ENCODE measurements at places on chromosomes 3 and 15.

DNA sequence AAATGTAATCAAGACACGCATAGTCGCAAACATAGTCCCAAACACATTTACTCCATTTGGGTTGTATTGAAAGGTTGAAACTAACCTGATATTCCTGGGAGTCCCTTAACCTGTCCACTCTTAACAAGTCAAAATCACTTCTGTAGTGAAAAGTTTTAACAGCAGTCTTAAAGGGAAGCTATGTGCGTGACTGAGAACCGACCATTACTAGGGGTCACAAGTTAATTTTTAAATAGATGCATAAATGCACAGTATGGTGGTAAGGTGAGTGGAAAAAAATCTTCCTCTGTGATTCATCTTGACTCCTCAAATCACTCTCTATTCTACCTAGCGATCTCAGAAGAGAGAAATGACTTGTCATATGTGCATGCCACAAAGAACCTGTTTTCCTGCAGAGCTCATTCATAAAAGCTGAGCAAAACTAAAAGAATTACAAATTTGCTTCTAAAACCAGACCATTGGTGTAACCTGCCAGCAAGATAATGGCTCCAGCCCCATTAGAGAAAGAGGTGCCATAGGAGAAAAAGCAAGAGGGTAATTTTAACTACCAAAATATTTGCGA is 4.8 kb downstream of the GPR15 start:
- no peak for DNase-seq

DNA sequence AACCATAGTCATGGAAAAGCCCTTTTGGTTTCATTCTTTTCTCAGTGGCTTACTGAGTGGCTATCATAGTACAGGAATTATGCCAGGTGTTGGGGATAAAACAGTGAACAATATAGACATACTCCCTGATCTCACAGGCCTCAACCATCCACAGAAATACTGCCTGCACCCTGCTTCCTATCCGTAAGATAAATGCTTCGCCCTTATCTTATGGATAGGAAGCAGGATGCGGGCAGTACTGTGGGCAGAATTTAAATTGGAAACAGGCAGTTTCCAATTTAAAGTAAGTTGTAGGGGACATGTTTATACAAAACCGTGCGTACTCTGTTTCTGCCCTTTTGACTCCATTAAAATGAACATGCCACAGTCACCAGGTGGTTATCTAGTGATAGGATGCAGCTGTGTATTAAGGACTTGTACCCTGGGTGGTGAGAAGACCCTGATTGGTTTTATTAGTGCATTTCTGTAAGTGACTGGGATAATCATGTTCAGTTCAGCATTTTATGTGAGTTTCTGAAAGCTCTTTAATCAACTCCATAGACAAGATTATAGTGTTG is 141.8 kb upstream of the BHLHE40 start:
- no peak for DNase-seq

- DNase-seq = no peak
These were observed 11.1 kb downstream of the RYK start for GRCh38 chr3:134239538-134239937.

DNA sequence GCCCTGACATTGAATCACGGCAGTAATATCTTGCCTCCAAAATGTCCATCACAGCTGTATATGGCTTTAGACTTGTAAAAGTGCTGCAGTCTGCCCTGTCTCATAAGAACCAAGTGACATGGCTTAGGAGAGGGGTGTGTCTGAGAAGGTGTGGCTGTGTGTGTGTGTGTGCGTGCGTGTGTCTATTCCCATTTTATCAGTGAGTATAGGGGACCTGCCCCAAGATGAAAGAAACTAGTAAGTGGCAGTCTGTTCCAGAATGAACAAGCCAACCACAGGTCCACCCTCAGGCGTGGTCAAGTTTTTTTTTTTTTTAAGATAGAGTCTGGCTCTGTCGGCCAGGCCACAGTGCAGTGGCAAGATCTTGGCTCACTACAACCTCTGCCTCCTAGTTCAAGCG is 5.6 kb upstream of the RHOV start:
- DNase-seq = no peak

- no peak for DNase-seq
These were observed 455 bp upstream of the ABHD17C start for GRCh38 chr15:80694611-80695098.

DNA sequence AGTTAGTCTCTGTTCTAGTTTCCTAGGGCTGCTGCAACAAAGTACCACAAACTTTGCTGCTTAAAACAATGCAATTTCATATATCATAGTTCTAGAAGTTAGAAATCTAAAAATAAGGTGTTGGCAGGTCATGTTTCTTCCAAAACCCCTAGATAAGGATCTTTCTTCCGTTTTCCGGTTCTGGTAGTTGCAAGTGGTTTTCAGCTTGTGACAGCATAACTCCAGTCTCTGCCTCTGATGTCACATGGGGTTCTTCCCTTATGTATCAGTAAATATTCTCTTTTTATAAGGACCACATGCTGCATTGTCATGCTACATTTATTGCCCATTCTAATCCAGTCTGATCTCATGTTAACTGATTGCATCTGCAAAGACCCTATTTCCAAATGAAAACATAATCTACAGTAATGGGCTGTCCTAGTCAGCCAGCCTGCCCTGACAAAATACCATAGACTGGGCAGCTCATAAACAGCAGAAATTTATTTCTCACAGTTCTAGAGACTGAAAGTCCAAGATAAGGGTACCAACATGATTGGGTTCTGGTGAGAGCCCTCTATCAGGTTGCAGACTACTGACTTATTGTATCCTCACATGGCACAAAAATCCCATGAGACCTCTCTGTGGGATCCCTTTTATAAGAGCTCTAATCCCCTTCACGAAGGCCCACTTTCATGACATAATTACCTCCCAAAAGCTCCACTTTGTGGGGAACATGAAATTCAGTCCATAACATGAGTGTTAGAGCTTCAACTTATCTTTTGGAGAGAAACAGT is 642.0 kb upstream of the NAALADL2 start:
- DNase-seq = no peak

GRCh38 chr3:154178172-154178571 is 57.0 kb downstream of the ARHGEF26 start:
- no peak for DNase-seq

DNA sequence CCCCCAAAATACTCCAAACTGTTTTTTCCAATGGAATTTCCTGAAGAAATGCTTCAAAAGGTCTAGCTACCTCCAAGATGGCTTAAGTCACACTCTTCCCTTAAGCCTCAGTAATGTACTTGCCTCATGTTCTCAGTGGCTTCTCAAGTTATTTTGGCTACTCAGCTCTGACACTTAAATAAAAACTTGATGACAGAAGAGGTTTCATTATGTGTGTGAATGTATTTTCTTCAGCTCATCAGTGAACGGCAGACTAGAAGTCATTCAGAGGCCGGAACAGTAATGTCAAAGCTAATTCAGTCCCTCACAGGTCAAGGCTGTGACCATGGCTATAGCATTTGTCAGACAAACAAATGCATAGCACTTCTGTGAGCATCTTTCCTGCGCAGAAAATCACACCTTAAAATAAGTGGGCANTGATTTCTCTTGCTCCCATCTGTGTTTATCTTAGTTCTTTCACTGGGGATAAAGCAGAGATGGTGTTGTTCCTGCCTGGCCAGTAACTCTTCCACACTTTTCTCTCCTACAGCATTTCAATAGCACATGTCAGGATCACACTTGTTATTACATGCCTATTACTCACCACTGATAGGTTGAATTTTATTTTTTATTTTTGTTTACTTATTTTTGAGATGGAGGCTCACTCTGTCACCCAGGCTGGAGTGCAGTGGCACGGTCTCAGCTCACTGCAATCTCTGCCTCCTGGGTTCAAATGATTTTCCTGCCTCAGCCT is 68.5 kb upstream of the PLCL2 start:
- no peak for DNase-seq

DNA sequence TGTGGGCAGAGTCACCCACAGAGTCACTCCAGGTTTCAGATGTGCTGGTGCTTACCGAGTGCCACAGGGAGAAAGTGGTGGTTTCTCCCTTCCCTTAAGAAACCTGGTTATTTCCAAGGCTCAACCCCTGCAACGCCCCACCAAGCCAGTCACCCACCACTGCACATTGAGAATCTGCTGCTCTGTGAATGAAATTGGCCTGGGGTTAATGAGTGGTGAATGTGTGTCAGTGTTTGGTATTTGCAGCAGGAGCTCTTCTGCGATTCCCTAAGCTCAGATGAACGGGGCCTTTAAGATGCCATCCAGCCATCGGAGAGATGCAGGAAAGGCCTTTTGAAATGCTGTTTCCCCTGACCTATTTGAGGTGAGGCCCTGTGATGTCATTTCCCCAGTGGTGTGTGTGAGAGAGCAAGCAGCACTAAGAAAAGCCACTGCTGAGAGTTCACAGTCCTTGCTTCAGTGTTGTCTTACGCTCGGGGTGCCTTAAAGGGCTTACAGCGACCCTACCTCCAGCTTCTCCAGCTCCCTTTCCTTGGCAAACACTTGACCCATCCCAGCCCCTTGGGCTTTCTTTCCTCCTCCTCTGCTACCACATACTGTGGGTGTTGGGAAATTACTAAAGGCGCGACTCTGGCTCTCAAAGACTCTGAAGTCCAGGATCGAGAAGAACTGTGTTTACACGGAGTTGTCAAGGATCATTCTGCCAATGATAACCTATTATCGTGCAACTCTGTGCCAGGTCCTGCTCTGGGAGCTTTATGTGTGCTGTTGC is 68.9 kb downstream of the SMAD3 start:
- no peak for DNase-seq

DNA sequence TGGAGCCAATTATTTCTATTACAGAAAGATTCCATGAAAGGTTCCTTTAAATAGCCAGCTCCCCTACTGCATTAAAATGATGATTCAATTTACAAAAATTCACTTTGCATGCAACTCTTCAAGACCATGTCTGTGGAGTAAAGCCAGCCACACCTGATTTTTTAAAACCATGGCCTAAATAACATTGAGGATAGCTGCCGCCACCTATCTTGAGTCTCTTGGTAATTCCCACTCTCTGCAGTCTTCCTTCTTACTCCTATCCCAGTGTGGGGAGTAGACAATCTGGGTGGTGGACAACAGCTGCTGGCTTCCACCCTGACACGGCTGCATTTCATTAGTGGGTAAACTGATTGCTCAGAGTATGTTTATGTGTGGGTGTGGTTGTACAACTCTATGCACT is 10.7 kb downstream of the LRTM1 start:
- no peak for DNase-seq

GRCh38 chr3:12629560-12629959 is 34.4 kb downstream of the RAF1 start:
- DNase-seq = no peak

DNA sequence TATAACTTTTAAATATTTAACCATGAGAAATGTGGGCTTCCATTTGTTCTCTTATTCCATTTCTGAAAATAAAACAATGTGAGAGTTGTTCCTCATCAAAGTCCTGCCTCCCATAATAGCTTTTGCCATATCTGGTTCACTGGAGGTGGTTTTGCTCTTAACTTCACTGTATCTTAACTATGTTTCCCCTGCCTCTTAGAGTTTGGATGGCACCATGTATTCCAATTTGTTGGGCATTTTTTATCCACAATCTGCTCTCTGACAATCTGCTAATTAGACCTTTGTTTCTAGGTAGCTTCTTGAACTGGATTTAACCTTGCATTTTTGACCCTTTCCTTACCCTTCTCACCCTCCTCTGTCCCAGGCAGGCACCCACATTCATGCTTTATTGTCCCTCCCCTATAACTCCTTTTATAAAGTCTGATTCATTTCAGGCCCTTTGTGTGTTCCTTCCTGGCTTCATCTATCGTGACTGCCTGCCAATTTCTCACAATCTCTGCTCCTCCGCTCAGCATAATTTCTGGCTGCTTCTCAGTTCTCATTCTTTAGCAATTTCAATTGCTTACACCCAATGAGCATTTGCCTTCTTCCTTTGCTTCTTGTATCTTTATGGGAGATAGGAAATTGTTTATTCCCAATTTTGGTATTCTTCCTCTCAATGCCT is 144.2 kb upstream of the ARHGEF26 start:
- peak; percentile 22 for DNase-seq

DNA sequence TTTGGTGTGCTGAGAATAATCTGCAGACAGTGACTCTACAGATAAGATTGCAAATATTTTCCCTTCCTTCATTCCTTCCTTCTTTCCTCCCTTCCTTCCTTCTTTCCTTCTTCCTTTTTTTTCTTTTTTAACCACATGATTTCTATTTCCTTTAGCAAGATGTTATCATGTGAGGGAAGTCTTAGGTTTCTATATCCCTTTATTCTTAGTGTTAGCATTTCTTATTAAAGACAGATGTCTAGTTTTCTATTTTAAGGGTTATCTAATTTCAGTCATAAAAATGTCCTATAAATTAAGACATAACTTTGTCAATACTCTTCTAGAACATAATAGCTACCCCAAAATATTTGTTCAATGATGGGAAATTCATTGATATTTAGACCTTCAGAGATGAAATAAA is 470.9 kb downstream of the LPP start:
- no peak for DNase-seq

DNA sequence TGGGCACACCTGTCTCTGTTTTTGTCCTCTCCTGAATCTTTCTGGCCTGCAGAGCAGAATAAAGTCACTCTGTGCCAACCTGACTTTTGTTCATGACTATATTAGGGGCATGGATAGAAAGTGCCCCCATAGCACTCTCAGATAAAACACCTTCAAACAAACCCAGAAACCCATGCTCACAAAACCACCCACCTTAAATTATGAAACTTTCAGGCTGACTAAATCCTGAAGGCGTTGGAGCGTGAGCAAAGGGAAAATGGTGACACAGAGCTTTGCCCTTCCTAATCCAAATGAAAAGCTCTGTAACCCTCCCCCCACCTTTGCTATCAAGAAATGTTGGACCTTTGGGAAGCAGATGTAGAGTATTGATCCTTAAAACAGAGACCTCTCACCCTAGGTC is 138.9 kb downstream of the IGF1R start:
- no peak for DNase-seq

DNA sequence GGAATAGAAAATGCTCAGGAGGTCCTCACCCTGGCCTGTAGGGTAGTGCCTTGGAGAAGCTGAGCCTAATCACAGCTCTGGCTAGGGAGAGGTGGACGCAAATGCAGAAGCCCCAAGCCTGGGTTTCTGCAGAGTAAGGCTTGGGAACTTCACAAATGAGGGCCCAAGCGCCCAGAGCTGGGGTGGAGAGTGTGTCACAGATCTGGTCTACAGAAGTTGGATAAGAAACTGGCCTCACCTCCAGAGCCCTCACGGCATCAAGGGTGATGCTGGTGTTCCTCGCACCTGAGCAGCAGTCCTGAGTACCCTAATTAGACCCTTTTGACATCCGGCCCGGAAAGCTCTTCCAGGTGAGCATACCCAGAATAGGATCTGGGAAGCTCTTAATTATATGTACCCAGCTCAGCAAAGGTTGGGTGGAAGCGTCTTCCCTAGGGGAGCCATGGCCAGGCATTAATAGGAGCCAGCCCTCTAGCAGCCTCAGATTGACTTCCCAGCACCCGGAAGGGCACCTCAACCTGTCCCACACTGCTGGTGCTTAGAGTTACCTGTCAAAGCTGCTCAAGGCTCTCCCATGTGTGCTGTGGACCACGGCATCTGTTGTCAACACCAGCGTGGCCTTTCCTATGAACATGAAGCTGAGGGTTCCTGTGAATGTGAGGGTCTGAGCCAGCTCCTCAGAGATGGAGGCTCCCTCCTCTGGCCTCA is 31.8 kb downstream of the RBM5 start:
- no peak for DNase-seq

- no peak for DNase-seq
These were observed 107.4 kb upstream of the SLC4A7 start for GRCh38 chr3:27591312-27592210.

- DNase-seq = no peak
These were observed 102.3 kb downstream of the TPRA1 start for GRCh38 chr3:127488141-127488672.

GRCh38 chr15:82062479-82063454 is 16.9 kb upstream of the MEX3B start:
- no peak for DNase-seq

All from hypothalamus (tissue), 51 donors.